ENCODE measurements at places on chromosomes 5 and 9.

- no peak for DNase-seq
Measured at GRCh38 chr9:137303151-137303892, 1.3 kb upstream of the NRARP start.

DNA sequence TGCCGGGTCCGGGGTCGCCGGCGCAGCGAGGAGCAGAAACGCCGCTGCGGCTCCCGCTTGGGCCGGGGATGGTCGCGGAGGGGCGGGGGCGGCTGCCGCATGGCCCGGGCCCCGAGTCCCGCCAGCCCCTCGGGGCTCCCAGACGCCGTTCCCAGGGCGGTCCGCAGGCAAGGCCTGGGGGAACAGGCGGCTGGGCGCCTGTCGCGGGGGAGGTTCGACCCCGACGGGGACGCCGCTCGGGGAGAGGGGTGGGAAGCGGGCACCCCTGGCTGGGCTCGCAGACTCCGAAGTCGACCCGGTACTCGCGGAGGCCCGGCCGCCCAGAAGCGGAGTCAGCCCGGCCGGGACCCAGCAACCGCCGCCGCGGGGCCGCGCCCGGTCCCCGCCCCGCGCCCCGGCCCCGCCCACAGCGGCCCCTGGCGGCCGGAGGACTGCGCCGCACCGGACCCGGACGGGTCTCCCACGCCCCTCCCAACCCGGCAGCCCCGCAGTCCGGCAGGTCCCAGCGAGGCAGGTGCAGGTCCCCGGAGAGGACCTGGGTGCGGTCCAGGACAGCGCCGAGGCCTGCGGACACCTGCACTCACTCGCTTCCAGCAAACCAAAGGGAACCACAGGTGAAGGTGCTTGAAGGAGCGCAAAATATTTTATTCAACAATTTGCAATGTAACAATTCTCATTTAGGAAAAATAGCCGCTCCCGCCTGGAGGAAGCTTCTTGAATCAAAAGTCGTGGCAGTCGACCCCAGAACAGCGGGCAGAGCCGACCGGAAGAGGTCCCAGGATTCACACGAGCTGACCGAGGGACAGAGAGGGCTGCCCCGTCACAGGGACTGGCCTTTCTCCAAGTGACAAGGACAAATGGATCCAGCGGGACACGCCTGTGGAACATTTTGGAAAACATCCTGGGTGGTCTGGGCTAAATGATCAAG lies at the start of gene INPP5E:
TSS of gene INPP5E (minus strand) at position 365 of the 928 bp plus-strand sequence. CDS start 426 bp downstream, outside the sequence.
- peak; percentile 81 for DNase-seq

DNA sequence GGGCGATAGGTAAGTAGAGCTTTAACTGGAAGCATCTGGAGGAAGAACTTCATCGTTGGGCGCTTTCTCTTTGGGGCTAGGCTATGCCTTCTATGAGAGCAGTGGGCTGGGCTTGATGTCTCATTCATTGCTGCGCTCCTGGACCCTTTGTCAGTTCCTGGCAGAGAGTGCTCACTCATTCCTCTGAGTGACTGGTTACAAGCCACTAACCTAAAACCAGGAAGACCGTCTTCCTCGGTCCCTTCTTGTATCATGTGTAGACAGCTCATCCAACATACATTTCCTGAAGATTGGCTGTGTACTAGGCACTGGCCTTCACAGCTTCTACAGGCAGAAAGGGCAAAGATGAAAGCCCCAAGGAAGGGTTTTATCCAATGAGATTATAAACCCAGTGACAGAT lies 6.4 kb downstream of the SWI5 start:
- DNase-seq, result no peak

- no peak for DNase-seq
Measured at GRCh38 chr5:39255406-39255805, 36.0 kb upstream of the FYB1 start.

DNA sequence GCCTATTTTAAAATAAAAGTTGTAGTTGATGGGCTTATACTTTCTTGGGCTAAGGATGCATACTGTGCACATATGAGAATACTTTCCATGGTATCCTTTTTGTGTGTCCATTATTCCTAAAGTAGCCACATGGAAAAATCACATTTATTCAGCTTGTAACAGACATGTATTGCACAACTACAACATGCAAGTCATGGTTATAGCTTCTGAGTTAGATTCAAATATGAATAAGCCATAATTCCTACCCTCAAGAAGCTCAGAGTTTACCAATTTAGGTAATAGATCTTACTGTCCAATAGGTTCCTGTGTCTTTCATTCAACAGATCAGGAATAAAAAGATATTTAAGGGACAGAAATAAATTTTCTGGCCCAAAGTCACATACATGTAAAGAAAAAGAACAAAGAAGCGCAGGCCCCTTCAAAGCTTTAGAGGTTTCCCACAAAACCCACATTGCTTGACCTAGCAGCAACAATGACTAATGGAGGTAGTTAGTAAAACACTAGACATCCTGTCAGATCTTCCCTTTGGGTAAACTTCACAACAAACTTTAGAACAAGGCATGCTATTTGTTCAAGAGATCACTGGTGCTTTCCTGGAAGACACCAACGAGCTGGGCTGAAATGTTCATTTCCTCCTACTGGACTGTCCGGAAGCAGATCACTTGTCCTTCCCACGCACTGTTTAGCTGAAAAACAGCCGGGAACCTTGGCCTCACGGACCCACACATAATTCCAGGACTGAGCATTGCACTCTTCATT lies 78.4 kb upstream of the ITGA1 start:
- no peak for DNase-seq

DNA sequence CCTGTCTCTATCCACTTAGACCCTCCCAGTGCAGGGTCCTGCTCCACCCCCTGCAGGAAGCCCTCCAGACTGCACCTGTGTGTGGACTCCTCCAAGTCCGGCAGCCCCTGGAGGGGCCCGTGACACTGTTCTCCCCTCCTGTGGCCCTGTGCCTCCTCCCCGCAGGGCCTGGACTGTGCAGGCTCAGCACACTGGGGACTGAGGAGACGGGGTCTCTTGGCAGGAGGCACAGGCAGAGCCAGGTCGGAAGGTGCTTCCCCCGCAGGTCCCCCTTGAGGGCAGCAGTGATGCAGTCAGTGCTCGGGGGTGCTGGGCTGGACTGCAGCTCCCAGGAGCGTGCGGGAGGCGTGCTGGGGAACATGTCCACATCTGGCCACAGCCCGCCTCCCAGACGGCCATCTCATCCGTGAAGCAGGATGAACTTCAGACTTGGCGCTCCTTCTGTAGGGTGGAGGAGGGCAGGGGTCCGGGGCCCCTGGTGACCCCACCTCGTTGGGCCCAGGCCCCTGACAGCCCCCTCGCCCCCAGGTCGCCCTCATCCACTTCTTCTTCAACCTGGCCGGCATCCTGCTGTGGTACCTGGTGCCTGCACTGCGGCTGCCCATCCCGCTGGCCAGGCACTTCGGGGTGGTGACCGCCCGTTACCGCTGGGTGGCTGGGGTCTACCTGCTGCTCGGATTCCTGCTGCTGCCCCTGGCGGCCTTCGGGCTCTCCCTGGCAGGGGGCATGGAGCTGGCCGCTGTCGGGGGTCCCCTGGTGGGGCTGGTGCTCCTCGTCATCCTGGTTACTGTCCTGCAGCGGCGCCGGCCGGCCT lies 4.9 kb downstream of the SLC34A3 start:
- no peak for DNase-seq

GRCh38 chr5:173474881-173475287 lies 141.6 kb downstream of the BOD1 start:
- no peak for DNase-seq

GRCh38 chr5:157989296-157989695 lies 130.4 kb upstream of the CLINT1 start:
- no peak for DNase-seq

DNA sequence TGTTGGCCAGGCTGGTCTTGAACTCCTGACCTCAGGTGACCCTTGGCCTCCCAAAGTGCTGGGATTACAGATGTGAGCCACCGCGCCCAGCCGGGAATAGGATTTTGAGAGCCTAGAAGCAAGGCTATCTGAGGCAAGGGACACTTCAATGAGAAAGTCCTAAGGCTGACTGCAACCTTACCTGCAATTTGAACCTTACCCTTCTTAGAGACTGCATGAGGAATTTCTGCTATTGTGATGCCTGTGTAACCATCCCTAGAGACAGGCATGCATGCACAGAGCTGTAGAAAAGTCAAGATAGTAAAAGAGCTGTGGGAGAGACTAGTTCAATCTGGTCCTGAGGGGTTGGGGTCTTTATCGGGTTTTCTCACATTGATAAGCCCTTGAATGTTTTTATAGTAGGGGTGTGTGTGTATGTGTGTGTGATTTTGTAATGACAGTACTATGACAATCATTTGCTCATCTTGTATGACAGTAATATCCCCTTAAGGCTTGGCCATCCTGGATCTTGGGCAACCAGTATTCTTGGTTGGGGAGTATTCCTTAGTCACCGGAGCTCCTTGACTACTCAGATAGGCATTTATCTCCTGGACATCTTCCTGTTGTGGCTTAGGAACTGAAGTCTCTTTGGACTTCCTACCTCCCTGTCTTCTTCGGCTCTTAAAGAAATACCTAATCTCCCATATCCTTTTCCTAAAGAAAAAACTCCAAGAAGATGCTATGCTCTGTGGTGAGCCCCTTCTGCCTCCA lies 11.2 kb downstream of the DNAJB5 start:
- no peak for DNase-seq

DNA sequence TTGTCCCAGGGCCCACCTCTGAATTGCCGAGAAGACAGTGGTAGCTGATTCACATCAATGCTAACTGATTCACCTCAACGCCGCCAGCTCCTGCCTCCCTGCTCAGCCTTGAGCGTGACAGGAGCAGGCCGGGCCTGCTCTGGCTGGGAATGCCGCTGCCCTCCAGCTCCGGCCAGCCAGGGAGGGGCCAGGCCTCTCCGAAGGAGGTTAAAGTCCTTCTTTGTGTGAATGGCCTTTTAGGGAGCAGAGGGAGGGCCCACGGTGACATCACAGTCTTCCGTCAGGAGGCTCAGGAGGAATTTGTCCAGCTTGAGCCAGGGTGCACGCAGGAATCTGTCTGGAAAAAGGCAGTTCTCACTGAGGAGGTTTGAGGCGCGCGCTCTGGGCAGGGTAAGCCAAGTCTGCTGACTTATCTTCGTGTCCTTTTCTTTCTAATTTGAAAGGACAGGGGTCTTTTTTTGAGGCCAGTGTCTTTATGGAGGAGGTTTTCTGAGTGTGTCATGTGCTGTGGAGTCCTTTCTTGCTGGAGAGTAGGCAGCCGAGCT lies 82.7 kb downstream of the C9orf152 start:
- DNase-seq, result no peak

DNA sequence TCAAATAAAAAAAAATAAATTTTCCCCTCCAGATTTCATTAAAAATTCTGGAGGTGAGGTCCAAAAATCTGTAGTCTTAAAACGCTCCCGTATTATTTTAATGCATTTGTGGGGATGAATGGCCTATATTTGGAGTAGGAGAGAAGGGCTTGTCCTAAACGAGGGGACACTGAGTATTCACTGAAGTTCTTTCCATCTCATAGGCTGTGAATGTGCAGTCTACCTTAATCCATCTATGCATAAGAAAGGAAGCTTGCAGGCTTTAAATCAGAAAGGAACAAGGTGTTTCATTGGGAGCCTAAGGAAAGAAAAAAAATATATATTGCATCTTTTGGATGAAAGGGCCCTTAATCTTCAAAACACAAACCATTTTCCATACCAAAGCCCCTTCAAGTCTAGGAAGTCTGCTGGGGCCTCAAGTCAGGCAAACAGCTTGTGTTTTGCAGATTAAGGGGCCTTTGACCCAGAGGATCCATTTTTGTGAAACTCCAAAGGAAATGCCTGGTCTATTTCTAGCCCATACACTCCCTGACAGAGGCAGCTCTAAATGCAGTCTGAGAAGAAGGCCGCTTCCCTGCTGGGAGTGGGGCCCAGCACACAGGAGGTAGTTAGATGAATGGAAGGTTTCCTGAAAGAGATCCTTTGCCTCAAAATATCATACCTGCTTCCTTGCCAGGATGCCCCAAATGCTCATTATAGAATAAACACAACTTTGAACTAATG lies 35.6 kb downstream of the BRINP1 start:
- DNase-seq, result no peak

DNA sequence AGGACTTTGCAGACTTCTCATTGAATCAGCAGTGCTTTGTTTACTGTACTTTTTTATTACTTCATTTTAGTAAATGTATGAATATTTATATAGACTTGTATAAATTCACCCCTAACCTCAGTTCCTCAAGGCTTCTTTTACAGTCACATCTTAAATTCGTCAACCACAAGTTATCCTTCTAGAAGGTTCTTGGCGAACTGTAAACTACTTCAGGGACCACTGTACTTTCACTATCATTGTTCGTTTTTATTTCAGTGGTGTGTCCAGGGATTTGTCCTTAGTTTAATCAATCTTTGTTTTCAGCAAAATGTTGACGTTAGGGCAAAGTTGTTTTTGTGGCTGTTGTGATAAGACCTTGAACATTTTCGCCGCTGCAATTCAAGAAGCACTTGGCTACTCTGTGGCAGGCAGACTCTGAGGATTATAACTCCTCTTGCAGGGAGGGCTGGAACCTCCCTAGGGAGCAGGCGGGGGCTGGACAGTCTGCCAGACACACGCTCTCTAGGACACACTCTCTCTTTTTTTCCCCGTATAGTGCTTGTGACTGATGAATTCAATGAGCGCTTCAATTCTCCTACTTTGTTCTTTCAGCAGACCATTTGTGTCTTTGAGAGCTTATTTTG lies 252.8 kb downstream of the FBXL7 start:
- DNase-seq, result no peak

- no peak for DNase-seq
Measured at GRCh38 chr9:82149501-82149946, 161.0 kb downstream of the SPATA31D1 start.

- DNase-seq, result no peak
Measured at GRCh38 chr9:86547571-86547970, 193.4 kb upstream of the TUT7 start.

DNA sequence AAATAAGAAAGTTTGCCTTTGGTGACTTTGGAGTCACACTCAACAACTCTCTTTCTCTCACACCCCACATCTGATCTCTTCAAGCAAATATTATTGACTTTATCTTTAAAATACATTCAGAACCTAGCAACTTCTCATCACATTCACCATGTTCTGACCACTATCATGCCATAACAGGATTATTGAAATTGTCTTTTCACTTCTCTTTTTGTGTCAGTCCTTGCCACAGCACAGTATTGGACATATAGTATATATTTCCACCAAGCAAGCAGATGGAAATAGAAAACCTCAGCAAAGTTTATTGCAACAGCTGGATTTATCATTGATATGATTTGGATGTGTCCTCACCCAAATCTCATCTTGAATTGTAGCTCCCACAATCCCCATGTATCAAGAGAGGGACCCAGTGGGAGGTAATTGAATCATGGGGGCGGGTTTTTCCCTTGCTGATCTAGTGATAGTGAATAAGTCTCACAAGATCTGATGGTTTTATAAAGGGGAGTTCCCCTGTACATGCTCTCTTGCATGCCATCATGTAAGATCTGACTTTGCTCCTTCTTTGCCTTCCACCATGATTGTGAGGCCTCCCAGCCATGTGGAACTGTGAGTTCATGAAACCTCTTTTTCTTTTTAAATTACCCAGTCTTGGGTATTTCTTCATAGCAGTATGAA lies 26.9 kb upstream of the ITGA1 start:
- DNase-seq, result no peak

DNA sequence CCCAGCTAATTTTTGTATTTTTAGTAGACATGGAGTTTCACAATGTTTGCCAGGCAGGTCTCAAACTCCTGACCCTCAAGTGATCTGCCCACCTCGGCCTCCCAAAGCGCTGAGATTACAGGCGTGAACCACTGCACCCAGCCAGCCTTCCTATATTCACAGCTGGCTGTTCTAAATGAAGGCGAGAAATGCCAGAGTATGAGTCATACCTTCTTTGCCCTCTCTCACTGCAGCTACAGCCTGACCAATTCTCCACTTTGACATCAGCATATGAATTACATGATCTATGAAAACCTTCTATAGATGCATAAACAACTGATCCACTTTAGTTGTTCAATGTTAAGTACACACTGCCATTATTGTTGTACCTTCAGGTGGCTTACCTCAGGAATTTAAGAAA lies 14.5 kb downstream of the APTX start:
- DNase-seq, result no peak

- DNase-seq, result no peak
Measured at GRCh38 chr5:96927008-96927407, 8.9 kb upstream of the LNPEP start.
